ENCODE measurements at places on chromosomes 5 and 9. TPM values are rescaled to one million over a fixed set of nuclear protein-coding genes. Genes with fewer than 3 reads are reported as not detected.

The C5orf58 gene
- total RNA-seq = not detected

The LRRC19 gene
- not detected for total RNA-seq

The DEPDC1B gene
- 23.6 TPM for total RNA-seq

The CD274 gene
- total RNA-seq = 24.6 TPM

DNA sequence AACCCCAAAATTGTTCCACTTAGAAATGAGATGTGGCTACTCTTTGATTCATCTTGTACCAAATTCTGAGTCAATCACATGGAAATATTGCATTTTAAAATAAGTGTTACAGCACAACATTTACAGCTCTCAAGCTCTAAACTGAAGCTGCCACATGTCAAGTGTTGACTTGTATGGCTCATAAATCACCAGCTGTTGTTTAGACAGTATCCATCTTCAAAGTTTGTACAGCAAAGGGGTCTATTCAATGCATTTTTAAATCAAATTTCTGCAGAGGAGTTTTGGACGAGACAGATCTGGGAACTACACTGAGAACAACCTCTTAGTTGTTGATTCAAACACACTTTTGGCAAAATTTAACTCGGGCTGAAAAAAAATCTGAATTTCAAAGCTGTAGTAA lies 31.4 kb downstream of the CHSY3 start:
- H3K4me1 ChIP-seq = no peaks in the 10 kb centered on the region
- H3K27ac ChIP-seq = no peak overlapping the region
- no peaks in the 10 kb centered on the region for H3K36me3 ChIP-seq
- H3K4me3 ChIP-seq = no peak overlapping the region
- DNase-seq = no peak
- H3K27me3 ChIP-seq = peaks cover 3% of the 10 kb centered on the region

The SPATA31A3 gene
- not detected for total RNA-seq
